ENCODE measurements at places on chromosomes 16 and 17.
A peak's percentile ranks its signal among the peaks of the same experiment; 100 is the strongest.

DNA sequence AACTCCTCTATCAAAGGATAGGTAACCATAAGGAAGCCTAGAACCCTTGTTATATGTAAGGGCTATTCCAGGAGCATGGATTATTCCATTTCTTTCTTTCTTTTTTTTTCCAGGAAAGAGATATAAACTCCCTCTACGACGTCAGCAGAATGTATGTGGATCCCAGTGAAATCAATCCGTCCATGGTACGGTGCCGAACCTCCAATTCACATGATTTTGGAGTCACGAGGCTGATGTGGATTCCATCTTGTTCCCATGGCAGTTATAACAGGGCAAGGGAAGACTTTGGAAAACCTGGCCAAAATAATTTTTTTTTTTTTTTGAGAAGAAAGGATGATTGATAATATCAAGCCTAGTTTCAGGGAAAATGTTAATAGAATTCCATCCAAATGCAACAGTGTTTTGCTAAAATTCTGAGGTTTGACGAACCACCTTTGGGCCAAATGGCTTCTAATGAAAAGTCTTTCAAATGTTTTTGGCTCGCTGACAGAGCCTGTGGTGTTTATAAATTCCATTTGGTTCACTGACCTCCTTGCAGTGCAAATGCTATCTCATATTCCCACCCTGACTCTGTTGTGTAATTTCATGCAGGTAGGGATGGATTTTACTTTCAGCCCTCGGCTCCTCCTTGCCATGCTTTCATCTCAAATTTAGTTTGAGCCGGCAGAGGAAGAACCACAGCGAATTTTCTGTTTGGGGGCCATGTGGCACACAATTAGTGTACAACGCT is 90.0 kb downstream of the SDR42E1 start:
- no peak overlapping the region for H3K4me3 ChIP-seq
- H3K36me3 ChIP-seq = no peaks in the 10 kb centered on the region
- no peaks in the 10 kb centered on the region for H3K4me1 ChIP-seq
- peaks cover 20% of the 10 kb centered on the region for H3K27me3 ChIP-seq

DNA sequence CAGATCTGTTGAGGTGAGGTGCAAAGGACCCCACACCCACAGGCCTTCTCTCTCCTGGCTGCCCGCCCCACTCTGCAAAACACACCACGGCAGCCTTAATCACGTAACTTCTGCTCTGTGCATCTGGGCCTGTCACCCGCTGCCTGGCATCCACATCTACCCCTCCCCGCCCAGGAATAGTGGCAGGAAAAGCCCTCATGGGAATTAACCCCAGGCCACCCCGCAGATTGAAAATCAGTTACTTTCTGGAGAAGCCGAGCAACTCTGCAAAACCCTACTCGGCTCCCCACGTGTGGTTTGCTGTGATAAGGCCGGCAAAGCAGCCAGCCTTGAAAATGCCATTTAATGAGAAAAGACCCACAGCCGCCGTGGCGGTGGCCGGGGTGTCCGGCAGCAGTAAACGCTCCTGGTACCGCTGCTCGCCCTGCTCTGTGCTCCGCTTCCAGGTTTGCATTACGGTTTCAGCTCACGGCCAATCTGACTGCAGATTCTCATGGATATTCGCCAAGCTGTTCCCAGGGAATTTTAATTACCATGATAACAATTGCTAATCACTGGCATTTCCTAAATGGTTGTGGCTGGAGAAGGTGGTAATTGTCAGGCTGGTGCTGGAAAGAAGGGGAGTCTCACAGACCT is 78.0 kb upstream of the DOC2B start:
- no peak overlapping the region for H3K4me3 ChIP-seq
- H3K36me3 ChIP-seq = no peaks in the 10 kb centered on the region
- H3K27ac ChIP-seq = no peak overlapping the region
- no peak for DNase-seq

DNA sequence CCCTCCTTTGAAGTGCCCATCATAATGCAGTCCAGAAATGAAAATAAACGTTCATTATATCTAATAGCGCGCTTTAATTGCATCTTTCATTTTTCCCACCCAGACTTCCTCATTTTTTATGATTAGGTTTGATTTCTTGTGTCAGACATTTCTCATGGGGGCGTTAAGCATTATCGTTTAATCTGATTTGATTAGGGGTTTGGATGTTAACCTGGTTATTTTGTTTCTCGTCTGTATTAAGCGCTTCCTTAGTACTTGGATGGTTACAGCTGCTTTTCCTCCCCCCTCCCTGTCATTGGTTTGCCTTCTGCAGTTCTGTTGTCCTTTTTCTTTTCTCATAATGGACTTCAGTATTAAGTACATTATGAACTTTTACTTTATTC is 540 bp downstream of the MFSD11 start:
- H3K4me1 ChIP-seq = peaks cover 34% of the 10 kb centered on the region
- peaks cover 41% of the 10 kb centered on the region for H3K36me3 ChIP-seq
- H3K27me3 ChIP-seq = no peaks in the 10 kb centered on the region
- peak overlapping the region; percentile 98 for H3K27ac ChIP-seq
- H3K4me3 ChIP-seq = peak overlapping the region; percentile 100
- peak; percentile 61 for DNase-seq

- no peak for DNase-seq
- H3K27me3 ChIP-seq = no peaks in the 10 kb centered on the region
- no peaks in the 10 kb centered on the region for H3K36me3 ChIP-seq
These were observed 1.5 kb downstream of the PIEZO1 start for GRCh38 chr16:88783391-88784073.

All from SK-N-SH (cell line).